ENCODE measurements at places on chromosomes 2 and 18.

DNA sequence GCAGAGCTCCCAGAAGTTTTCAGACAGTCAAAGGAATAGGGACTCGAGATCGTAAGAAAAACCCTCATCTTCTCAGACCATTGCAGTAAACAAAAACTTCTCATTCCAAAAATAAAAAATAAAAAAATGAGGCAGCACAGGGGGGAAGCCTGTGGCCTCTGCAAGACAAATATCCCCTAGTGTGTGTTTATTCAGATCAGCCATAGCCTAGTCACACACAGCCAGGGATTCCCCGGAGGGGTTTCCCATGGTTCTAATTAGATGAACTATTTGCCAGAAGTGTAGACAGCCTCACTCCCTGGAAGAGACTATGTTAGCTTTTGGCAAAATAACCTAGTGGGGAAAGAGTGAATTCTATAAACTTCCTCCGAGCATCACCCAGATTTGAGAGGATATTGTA is 122.9 kb upstream of the KLF7 start:
- DNase-seq: peak; percentile 35

- DNase-seq: no peak
Observed at GRCh38 chr2:71886241-71886640, 261.4 kb downstream of the CYP26B1 start.

DNA sequence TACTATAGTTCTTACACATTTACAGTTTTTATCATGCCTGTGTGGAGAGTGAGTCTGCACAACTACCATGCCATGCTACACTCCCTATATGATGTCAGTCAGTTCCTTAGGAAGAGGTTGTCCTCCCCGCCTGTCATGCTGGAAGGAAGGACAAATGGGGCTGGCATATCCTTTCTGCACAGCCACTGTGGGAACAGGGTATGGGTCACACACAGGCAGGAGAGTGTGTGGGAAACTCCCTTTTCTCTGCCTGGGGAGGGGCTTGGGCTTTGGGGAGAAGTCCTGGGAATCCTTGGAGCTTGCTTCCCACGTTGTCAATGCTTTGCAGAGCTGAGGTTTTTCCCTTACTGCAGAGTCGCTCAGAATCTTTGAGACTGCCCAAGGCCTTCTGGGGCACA is 232.1 kb downstream of the PRKCE start:
- no peak for DNase-seq

DNA sequence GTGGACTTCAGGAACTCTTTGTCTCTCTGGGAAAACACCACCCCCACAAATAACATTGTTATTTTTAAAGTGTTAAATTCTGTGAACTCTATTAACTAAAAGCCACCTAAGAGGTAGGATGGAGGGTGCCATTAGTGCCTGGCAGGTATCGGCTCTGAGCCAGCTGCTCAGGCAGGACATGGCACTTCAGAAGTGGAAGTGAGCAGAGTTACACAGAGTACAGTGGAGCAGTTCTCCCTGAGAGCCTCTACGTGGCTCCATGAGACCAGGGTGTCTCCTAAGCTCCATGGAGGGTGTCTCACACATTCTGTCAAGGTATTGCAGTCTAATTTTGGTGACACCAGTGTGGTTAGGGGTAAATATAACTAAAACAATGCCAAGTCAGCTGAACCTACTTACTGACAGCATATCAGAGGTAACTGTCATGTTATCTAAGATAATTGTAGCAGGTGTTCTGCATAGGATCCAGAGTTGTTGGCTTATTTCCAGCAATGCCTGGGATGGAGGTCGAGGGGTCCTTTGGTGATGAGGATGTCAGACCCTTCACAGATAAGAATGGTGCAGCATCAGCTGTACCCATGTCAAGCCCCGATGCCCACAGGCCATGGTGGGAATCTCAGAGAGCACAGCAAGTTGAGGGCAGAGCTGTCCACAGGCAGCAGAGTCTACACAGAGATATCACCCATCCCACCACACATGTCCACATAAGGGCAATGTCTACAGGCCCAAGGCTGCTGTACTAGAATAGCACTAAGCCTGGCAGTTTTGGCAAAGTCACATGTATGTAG is 8.6 kb upstream of the MALL start:
- no peak for DNase-seq

DNA sequence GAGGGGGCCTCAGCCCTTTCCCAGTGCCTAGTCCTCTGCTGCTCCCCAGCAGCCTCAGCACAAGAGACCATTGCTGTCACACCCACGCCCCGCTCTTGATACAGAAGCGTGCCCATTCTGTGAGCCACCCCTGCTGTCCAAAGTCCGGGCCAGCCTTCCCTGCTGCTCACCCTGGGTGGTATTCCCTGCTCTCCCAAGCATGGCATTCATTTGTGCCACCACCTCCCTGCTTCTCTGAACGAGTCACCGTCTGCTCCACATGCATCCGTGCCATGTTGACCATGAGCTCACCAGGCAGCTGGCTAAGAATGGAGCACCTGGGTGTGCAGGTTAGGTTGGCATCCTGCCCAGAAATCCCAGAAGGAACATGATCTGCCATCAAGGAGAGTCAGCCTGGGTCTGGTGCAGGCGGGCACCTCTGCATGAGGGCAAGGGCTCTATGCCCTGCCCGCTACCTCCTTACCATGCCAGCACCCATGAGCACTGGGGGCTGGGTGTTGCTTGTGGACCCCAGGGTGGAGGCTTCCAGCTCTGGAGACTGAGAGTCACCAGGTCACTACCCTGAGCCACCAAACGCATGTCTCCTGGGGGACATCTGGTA is 63.0 kb downstream of the TWIST2 start:
- no peak for DNase-seq

GRCh38 chr2:47890711-47891368 is 15.5 kb downstream of the FBXO11 start:
- DNase-seq: no peak

GRCh38 chr2:233375490-233376314 is 21.4 kb downstream of the DGKD start:
- DNase-seq: no peak

DNA sequence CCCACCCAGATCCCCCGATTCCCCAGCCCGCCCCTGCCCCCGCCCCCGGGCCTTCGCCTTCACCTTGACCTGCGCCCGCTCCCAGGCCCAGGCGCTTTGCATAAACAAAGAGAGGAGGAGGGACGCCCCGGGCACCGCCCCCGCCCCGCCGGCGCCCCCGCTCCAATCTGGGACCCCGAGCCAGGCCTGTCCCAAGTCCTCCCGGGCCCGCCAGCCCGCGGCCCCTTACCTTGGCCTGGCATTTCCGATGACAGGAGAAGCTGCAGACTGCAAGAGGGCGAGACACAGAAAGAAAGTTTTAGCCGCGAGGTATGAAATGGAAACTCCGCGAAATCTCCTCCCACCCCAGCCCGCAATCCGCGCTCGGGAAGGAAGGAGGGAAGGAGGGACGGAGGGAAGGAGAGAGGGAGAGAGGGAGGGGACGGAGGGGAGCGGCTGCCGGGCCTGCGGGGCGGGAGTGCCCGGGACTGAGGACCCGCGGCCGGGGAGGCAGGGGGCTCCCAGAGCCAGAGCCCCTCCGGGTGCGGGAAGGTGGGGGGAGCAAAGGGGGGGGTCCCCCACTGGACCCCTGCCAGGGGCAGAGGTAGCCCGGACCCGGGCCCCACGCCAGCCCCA is 24.2 kb downstream of the TNS1 start:
- no peak for DNase-seq

DNA sequence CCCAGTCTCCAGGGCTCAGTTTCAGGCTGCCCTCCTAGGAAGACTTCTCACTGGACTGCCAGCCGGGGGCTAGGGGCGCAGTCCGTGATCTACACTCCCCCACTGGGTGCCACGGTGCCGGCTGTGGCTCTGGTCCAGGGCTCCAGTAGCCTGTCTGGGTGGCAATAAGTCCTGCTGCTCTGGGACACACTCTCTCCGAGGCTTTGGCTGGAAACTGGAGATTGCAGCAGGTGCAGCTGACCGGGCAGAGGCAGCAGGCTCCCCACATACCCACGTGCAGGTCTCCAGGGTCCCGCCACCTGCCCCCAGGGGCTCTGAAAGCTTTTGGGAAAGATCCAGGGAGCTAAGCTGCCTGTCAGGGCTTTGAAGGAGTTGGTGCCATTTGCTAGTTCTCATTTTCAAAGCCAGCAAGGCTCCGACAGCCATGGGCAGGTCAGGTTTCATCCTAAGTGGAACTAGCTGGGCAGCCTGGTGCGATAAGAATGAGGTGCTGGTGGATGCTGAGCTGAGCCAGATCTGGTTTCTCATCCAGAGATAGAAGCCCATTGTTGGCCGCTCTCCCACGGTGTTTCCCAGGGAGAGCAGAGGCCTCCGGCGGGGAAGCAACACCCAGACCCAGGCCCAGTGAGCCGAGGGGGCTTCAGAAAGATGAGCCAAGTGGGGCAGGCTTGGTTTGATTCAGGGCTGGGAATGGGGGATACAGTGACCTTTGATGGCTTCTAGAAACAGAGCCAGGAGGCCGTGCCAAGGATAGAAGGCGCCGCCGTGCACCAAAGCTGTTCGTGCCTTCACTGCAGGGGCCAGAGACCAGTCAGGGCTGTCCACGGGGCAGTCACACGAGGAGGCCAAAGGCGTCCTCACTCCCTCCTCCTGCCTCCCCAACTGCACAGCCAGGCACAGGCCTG is 141.7 kb upstream of the GPC1 start:
- DNase-seq: no peak

DNA sequence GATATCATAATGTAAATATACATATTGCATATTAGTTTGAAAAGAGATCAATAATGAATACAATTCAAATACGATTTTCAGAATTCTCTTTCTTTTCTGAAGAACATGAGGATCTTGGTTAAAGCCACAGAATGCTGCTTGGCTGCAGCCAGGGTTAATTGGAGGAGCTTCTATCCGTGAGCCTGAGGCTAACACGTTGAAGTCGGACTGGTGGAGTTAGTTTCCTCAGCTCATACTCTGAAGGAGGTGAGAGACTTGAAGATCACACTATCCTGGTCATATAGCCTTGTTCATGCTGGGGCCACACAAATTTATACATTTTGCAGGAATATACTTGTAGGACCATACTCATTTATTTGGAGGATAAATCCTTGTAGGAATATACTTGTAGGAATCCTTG is 335.8 kb downstream of the TRIB2 start:
- DNase-seq: no peak

GRCh38 chr2:7007846-7008741 is 90.9 kb downstream of the RNF144A start:
- DNase-seq: no peak

DNA sequence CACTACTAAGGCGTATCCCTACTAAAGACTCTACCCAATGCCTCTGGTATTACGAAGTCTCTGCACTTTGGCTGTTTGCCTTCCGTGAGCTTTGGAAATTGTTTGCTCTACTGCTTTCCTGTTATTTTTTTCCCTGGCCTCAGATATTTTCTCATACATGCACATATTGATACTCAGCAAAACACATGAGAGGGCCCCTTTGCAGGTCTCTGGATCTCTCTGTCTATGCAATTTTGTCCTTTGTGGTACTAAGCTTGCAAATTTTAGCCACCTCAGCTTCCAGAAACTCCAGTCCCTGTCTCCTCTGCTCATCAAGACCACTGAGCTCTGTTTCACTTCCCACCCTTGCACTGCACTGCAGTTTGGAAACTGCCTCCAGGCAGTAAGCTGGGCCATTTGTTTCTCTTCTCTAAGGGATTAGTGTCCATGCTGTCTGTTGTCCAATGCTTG is 46.6 kb downstream of the TAF1B start:
- DNase-seq: no peak

- DNase-seq: no peak
Observed at GRCh38 chr18:2304378-2305175, 266.7 kb downstream of the METTL4 start.

DNA sequence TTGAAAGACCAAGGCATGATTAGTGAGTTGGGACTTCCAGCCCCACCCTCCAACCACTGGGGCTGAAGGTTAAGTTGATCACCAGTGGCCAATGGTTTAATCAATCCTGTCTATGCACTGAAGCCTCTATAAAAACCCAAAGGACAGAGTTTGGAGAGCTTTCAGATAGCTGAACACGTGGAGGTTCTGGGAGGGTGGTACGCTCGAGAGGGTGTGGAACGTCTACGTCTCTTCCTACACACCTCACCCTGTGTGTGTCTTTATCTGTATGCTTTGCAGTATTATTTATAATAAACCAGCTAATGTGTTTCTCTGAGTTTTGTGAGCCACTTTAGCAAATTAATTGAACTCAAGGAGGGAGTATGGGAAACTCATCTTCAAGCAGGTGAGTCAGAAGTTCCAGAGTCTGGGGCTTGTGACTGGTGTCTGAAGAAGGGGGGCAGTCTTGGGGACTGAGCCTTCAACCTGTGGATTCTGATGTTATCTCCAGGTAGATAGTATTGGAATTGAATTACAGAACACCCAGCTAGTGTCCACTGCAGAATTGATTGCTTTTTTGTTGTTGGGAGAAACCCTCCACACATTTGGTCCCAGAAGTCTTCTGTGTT is 20.3 kb downstream of the ACTR3 start:
- peak; percentile 75 for DNase-seq

DNA sequence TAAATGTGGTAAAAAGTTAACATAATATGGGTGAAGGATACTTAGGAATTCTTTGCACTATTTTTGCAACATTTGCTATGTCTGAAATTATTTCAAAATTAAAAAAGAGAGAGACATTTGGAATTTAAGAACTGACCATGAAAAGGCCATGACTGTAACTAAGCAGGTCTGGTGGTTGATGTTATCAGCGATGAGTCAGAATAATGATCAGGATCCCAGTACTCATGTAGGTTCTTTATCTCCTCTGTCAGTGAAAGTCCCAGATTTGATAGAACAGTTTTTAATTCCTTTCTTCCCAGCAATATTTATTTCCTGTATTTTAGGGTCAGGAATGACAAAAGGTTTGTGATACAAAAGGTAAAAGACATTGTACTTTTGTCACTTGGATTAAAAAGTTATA is 242.4 kb upstream of the ZNF521 start:
- DNase-seq: no peak

DNA sequence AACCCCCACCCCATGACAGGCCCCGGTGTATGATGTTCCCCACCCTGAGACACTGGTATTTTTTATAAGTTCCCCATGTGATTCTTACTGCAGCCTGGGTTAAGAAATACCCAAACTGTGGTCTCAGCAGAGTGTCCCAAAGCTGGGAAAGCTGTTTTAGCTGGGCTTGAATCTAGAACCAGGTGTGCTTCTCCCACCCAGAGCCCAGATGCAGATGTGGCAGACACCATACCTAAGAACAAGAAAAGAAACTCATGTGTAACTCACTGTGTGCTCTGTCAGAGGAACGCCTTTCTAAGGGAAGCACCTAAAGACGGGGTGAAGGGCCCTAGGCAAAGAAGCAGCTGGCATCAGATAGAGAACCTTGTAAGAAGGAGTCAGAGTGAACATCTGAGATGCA is 23.9 kb downstream of the DOK1 start:
- DNase-seq: no peak

Measured in stimulated activated CD4-positive, alpha-beta T cell treated with anti-CD3 and anti-CD28 coated beads, Interleukin-15, amount 100 ng/mL, for 24 hours (primary cell).